ENCODE measurements at places on chromosomes 1 and 21. TPM values are rescaled to one million over a fixed set of nuclear protein-coding genes. Genes with fewer than 3 reads are reported as not detected.

DNA sequence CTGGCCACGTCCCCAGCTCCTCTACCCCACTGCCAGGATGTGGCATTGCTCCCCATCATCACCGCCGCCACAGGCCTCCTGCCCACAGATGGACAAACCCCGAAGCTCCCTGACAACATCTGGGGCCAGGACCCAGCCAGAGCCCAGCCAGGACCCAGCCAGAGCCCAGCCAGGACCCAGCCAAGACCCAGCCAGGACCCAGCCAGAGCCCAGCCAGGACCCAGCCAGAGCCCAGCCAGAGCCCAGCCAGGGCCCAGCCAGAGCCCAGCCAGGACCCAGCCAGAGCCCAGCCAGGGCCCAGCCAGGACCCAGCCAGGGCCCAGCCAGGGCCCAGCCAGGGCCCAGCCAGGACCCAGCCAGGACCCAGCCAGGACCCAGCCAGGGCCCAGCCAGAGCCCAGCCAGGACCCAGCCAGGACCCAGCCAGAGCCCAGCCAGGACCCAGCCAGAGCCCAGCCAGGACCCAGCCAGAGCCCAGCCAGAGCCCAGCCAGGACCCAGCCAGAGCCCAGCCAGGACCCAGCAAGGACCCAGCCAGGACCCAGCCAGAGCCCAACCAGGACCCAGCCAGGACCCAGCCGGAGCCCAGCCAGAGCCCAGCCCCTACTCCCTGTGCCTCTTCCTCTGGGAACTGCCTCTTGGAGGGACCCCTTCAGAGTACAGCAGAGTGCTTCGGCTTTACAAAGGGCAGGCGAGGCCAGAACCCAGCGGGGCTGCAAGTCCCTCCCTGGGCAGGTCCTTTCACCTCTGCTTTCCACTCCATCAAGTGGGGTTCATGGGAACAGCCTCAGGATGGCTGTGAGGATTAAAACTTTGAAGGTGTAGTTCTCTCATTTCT, 43.7 kb downstream of the DISP3 start:
- H3K27ac ChIP-seq: no peak overlapping the region
- no peaks in the 10 kb centered on the region for H3K4me1 ChIP-seq
- no peak overlapping the region for H3K4me3 ChIP-seq
- H3K27me3 ChIP-seq: no peaks in the 10 kb centered on the region
- no peaks in the 10 kb centered on the region for H3K36me3 ChIP-seq
- no peak for DNase-seq

DNA sequence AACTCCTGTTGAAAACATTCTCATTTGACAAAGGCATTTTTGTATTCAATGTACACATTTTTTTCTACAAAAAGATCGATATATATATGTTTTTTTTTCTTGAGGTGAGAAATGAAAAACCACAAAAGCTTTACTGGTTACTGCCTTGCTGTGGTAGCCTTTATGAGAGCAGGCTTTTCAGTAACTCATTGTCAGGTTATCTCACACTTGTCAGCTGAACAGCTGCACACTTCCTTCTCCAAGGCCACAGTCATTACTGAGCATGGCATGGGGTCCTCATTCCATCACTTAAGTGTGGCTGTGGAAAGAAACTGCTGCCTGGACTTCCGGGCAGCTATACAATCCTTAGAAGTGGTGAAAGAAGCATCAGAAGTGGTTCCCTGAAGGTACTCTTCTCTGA, 169.3 kb upstream of the ZP4 start:
- no peaks in the 10 kb centered on the region for H3K27me3 ChIP-seq
- no peak for DNase-seq
- no peak overlapping the region for H3K27ac ChIP-seq
- H3K36me3 ChIP-seq: no peaks in the 10 kb centered on the region
- no peaks in the 10 kb centered on the region for H3K4me1 ChIP-seq

GRCh38 chr1:8736927-8737326, 80.5 kb downstream of the RERE start:
- H3K4me1 ChIP-seq: peaks cover 8% of the 10 kb centered on the region
- H3K27ac ChIP-seq: no peak overlapping the region
- H3K36me3 ChIP-seq: no peaks in the 10 kb centered on the region

DNA sequence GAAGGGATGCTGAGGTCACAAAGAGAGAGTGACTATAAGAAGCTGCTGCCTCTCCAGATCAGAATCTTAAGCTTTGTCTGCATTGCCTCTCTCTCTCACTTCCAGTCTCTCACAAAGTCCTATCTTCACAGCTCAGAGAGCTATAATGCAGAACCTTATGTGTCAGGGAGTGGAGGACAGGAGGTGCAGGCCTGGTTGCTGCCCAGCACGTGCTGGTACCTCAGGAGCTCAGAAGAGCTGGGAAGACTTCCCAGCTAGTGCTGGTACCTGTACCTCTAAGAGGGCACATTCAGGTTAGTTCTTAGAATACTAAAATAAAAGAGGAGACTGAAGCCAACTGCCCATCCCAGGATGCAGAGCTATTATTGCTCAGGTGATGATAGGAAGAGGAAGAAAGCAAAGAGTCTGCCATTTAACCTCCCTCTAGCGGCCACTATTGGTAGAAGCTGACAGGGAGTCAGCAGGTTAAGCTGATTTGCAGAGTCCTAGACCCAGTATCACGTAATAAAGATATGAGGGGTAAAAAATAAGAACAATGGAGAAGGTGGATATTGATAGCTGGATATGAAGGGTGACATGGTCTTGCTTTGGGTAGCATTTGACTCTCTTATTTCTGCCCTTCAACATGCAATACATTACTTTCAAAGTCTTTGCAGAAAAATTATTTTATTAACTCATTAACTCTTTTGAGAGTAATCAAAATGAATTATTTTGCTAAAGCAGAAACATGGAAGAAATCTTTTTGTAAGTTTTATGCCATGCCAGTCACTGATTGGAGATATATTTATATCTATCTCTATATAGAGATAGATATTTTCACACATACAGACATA, 138.1 kb upstream of the HMCN1 start:
- no peak for DNase-seq
- no peak overlapping the region for H3K4me3 ChIP-seq
- H3K4me1 ChIP-seq: no peaks in the 10 kb centered on the region
- no peak overlapping the region for H3K27ac ChIP-seq
- no peaks in the 10 kb centered on the region for H3K27me3 ChIP-seq
- H3K36me3 ChIP-seq: no peaks in the 10 kb centered on the region

DNA sequence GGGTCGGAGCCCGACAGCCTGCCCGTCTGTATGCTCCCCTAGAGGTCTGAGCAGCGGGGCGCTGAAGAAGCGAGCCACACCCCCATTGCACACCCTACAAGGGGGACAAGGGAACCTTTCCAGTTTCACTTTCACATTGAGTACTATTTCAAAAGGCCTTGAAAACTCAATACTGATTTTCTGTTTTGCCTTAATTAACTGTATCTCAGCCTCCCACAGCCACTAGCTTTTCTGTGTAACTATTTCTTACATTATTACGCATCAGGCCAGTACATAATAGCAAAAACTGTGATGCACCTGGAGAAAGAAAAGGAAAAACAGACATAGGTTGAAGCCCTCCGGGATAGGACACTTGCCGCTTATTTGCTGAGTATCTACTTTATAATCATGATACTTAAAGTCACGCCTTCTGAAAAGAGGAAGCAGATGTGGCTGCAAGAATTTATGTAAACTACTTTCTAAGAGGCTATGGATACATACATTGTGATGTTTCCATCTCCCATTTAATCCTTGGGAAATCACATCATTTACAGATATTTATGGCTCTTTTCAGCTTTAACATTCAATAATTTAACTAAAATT, 1719.5 kb downstream of the MRPL39 start:
- H3K27ac ChIP-seq: no peak overlapping the region
- no peak for DNase-seq
- no peak overlapping the region for H3K4me3 ChIP-seq
- no peaks in the 10 kb centered on the region for H3K4me1 ChIP-seq
- no peaks in the 10 kb centered on the region for H3K36me3 ChIP-seq
- H3K27me3 ChIP-seq: no peaks in the 10 kb centered on the region

DNA sequence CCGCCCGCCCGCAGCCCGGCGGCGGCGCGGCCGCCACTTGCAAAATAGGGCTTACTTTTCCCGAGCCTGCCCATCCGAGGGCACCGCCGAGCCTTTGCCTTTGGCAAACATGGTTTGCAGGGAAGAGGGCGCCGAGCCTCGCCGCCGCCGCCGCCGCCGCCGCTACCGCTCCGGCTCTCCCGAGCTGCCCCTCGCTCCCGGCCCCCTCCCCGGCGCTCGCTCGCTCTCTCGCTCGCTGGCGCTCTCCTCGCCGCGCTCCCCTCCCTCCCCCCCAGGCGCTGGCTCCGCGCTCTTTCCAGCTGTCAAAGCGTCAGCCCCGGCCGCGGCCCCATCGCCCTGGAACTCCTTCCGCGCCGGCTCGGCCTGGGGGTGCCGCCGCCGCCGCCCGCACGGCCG, 298 bp downstream of the SSBP3 start:
- peaks cover 13% of the 10 kb centered on the region for H3K36me3 ChIP-seq
- peak overlapping the region; percentile 83 for H3K4me3 ChIP-seq
- no peak for DNase-seq
- no peaks in the 10 kb centered on the region for H3K27me3 ChIP-seq

DNA sequence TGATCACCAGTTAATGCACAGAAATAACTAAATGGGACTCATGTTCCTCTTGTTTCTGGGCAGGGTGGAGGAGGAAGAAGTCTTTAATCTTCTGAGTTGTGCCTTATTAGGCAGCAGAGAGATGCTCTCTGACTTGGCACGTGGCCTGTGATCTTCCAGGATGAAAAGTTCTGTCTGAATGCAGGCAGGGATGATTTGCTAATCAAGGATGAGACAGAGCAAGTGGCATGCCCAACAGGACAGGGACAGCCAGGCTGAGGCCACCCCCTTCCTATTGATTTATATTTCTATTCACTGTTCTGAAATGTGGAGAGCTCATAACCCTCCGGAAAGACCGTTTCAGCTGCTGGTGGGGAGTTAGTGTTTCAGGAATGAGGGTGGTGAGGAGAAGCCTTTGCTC, 477.8 kb upstream of the CAMK1G start:
- H3K4me1 ChIP-seq: no peaks in the 10 kb centered on the region
- no peaks in the 10 kb centered on the region for H3K27me3 ChIP-seq
- DNase-seq: no peak
- no peak overlapping the region for H3K4me3 ChIP-seq
- H3K36me3 ChIP-seq: no peaks in the 10 kb centered on the region

DNA sequence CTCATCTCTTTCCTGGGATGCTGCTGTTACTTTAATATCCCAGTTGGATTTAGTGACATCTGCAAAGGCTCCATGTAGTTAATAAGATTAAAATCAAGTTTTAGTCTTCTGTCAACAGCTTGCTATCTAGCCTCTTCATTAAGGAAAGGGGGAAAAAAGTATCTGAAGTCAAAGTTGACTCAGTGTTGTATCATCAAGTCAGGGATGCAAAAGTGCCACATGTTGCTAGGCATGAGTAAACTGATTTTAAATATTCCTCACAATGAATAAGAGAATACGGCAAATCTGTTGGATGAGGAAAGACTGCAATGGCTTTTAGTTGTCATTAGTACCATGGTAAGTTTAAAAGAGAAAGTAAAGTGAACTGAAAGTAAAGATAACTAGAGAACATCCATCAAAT, 383.2 kb upstream of the ZRANB2 start:
- H3K27me3 ChIP-seq: no peaks in the 10 kb centered on the region
- H3K4me3 ChIP-seq: no peak overlapping the region
- no peaks in the 10 kb centered on the region for H3K4me1 ChIP-seq
- H3K36me3 ChIP-seq: no peaks in the 10 kb centered on the region

Gene ILDR2
- total RNA-seq: 1.6 TPM

Gene MYOC
- total RNA-seq: 3.2 TPM

DNA sequence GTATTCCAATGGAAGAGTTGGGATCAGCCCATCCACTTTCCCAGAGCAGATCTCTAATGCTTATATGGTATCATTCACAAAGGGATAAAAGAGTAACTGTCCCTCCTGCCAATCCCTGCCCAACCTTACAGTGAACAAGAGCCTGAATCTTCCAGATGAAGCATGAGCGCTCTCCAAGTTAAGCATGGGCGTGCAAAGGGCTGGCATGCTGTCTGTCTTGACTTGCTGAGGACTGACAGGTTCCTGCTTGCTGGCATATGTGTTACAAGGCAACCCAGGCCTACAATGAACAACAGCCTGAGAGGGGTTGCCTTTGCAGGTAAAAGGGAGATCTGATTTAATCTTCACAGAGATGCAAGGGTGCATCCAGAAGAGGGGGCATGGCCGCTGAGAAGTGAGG, 155.6 kb upstream of the SOD1 start:
- DNase-seq: no peak
- H3K27ac ChIP-seq: no peak overlapping the region
- no peaks in the 10 kb centered on the region for H3K4me1 ChIP-seq
- no peak overlapping the region for H3K4me3 ChIP-seq
- no peaks in the 10 kb centered on the region for H3K36me3 ChIP-seq

Gene ATP1A2
- total RNA-seq: 4.5 TPM

DNA sequence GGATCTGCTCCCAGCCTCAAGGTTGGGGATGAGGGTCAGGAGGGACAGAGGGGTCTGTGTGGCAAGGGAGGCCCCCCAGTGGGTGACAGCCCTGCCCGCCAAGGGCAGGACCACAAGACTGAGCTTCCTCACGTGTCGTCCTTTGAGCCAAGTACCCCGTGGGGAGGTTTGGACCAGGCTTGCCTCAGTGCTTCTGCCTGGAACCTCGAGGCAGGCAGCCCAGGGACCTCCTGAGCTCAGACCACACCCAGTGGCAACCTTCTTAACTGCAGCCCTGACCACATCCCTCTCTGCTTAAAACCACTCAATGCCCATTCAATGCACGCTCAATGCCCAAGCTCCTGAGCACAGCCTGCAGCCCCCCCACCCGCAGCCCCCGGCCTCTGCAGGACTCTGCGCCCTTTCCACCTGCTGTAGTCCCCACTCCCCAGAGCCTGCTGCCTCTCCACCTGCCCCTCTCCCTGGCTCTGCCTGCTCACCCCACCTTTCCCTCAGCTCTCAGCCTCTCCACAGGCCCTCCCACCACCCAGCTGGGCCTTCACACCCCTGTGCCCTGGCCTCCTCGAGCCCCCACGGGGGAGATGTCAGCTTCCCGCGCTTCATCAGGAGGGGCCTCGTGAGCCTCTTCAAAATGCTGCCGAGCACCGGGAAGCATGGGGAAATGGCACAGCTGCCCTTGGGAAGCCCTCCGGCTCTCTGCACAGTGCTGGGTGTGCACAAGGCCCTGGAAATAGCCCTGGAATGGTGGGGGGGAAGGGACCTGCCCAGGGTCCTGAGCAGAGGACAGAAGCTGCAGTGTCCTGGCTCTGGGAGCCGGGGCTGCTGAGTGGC, 129.3 kb upstream of the VAMP3 start:
- DNase-seq: no peak
- peaks cover 23% of the 10 kb centered on the region for H3K4me1 ChIP-seq
- no peak overlapping the region for H3K27ac ChIP-seq

DNA sequence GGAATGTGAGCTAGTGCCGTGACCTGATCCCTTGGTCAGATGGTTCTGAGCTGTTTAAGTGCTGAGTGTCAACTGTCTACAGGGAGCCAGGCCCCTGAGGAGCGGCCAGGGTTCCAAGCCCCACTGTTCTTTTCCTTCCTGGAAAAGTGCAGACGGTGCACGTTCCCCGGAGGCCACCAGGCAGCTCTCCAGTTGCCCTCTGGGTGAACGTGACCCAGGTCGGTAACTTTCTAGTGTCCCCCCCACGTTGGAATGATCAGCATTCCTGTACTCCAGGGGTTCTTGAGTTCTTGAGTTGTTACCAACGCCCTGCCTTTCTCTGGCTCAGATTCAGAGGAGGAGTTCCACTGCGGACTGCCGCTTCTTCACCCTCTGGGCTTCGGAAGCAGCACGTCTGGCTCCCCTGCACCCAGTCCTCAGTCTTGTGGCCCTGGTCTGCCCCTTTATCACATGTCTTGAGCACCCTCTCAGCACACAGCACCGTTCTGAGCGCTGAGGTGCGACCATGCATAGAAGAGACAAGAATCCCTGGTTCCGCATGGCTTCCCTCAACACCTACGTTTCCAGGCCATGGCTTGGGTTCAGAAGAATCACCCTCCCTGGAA, 131.5 kb downstream of the DHRS3 start:
- H3K27ac ChIP-seq: peak overlapping the region; percentile 64
- H3K36me3 ChIP-seq: peaks cover 4% of the 10 kb centered on the region
- no peak overlapping the region for H3K4me3 ChIP-seq
- peaks cover 35% of the 10 kb centered on the region for H3K4me1 ChIP-seq
- DNase-seq: peak; percentile 84

Gene CSF3R
- 214 TPM for total RNA-seq

Gene TRIM17
- total RNA-seq: 2.6 TPM
